ENCODE measurements at places on chromosomes 2 and 18.

GRCh38 chr2:76159042-76159648 lies 448.4 kb upstream of the GCFC2 start:
- H3K4me1 ChIP-seq: no peaks in the 10 kb centered on the region
- no peaks in the 10 kb centered on the region for H3K36me3 ChIP-seq
- DNase-seq: no peak
- no peak overlapping the region for H3K4me3 ChIP-seq
- H3K27me3 ChIP-seq: no peaks in the 10 kb centered on the region

DNA sequence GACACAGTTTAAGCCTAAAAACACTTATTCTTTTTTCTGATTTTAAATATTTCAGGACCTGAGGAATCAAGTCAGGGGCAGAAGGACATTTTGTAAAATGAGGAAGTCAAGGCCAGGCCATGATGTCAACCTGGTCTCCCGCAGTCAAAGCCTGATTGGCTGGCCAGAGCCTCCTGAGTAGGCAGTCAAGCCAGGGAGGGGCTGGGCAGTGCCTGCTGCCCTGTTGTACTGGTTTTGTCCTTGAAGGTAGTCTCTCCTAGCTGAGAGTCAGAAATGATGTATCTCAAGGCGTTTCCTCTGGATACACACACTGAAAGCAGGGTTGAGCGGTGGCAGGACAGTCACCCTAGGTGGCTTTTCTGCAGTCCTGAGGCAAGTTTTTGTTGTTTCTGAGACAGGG lies 19.8 kb downstream of the CCT7 start:
- H3K4me1 ChIP-seq: peaks cover 9% of the 10 kb centered on the region
- no peak for DNase-seq
- H3K4me3 ChIP-seq: no peak overlapping the region
- H3K27me3 ChIP-seq: no peaks in the 10 kb centered on the region
- no peak overlapping the region for H3K27ac ChIP-seq

GRCh38 chr18:36427369-36427768 lies 129.9 kb downstream of the FHOD3 start:
- no peaks in the 10 kb centered on the region for H3K36me3 ChIP-seq
- no peaks in the 10 kb centered on the region for H3K4me1 ChIP-seq
- DNase-seq: no peak
- H3K4me3 ChIP-seq: no peak overlapping the region
- H3K27me3 ChIP-seq: no peaks in the 10 kb centered on the region

GRCh38 chr2:138723196-138723987 lies 56.8 kb downstream of the NXPH2 start:
- H3K4me1 ChIP-seq: no peaks in the 10 kb centered on the region
- no peaks in the 10 kb centered on the region for H3K36me3 ChIP-seq
- H3K27me3 ChIP-seq: no peaks in the 10 kb centered on the region

GRCh38 chr2:228103379-228103778 lies 78.1 kb downstream of the SPHKAP start:
- DNase-seq: no peak
- no peaks in the 10 kb centered on the region for H3K36me3 ChIP-seq
- H3K27ac ChIP-seq: no peak overlapping the region

DNA sequence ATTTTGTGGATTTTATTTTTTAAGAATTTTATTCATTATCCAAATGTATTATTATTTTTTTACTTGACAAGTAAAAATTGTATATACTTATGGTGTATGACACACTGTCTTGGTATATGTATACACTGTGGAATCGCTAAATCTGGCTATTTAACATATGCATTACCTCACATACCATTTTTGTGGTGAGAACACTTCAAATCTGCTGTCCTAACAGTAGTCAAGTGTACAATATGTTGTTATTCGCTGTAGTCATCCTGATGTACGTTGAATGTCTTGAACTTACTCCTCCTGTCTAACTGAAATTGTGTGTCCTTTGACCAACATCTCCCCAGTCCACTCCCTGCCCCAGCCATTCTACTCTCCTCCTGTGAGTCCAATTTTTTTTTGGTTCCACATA lies 153.2 kb upstream of the PTPRM start:
- H3K4me3 ChIP-seq: no peak overlapping the region
- no peaks in the 10 kb centered on the region for H3K4me1 ChIP-seq
- H3K27me3 ChIP-seq: no peaks in the 10 kb centered on the region

GRCh38 chr2:221448844-221449390 lies 123.2 kb downstream of the EPHA4 start:
- no peak overlapping the region for H3K27ac ChIP-seq
- H3K27me3 ChIP-seq: no peaks in the 10 kb centered on the region
- no peak for DNase-seq
- no peaks in the 10 kb centered on the region for H3K36me3 ChIP-seq

DNA sequence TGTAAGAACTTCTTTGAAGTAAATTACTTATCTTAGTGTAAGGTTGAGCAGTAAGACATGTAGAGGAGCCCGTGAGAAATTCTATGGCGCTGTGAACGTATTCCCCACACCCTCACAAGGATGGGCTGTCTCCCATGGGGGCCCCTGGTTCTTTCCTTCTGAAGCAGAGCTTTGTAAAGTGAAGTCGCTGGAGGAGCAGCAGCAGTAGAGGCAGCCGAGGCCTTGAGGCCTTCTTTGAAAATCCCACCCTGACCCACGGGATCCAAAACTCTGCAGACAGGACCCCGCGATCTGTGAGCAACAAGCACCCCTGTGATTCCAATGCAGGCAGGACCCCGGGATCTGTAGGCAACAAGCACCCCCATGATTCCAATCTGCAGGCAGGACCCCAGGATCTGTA lies 23.8 kb upstream of the SNTG2 start:
- H3K27ac ChIP-seq: no peak overlapping the region
- no peaks in the 10 kb centered on the region for H3K27me3 ChIP-seq
- H3K4me1 ChIP-seq: no peaks in the 10 kb centered on the region
- no peak overlapping the region for H3K4me3 ChIP-seq

DNA sequence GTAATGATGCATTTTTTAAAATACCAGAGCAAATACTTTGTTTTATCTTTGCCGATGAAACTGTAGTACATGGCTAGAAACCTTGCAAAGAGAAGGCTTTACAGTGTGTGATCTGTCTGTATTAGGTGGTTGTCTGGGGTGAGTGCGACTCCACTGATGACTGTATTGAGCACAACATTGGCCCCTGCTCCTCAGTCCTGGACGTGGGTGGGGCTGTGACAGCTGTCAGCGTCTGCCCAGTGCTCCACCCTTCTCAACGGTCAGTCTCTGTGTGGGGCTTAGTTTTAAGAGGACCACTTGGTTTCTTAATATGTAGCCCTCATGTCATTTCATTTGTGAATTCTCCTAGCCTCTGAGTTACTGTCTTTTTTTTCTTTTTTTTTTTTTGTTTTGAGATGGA lies 17.4 kb upstream of the MOCOS start:
- DNase-seq: no peak
- no peaks in the 10 kb centered on the region for H3K36me3 ChIP-seq
- no peak overlapping the region for H3K4me3 ChIP-seq
- no peaks in the 10 kb centered on the region for H3K27me3 ChIP-seq
- no peaks in the 10 kb centered on the region for H3K4me1 ChIP-seq

- no peaks in the 10 kb centered on the region for H3K27me3 ChIP-seq
- H3K4me3 ChIP-seq: no peak overlapping the region
- H3K36me3 ChIP-seq: no peaks in the 10 kb centered on the region
These were observed 43.8 kb upstream of the PPP4R1 start for GRCh38 chr18:9658087-9658641.

- H3K27ac ChIP-seq: no peak overlapping the region
- H3K27me3 ChIP-seq: no peaks in the 10 kb centered on the region
- H3K4me1 ChIP-seq: no peaks in the 10 kb centered on the region
These were observed 118.3 kb downstream of the FMNL2 start for GRCh38 chr2:152453129-152453911.

- no peaks in the 10 kb centered on the region for H3K27me3 ChIP-seq
- H3K4me3 ChIP-seq: no peak overlapping the region
- no peaks in the 10 kb centered on the region for H3K36me3 ChIP-seq
- H3K4me1 ChIP-seq: no peaks in the 10 kb centered on the region
These were observed 32.8 kb upstream of the MARCO start for GRCh38 chr2:118909191-118909590.

DNA sequence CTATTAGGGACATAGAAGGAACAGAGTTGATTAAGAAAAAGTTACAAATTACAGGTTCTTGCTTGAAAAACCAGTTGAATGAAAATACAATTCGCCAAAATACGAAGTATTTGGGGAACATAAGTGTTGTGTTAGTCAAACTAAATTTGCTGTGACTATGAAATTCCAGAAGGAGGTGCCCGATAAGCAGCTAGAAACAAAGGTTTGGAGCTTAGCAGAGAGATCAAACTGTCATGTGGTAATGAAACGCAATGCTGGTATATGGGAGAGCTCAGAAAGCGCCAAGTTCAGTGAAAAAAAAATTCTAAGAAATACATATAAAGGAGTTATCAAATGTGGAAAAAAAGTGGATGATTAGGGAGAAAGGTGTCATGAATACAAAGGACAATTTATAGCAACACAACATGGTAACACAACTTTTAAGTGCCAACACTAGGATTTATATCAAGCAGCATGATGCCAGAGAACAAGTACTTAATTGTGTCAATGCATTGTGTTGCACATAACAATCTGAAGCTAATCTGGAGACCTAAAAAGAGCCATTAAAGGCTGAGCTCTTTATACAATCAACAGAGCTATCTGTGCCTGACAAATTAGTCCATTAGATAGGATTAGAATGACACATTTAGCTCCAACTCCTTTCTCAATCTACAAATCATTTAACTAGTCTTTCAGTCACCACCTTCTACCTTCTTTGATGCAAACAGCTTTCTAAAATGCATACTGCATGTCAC lies 31.2 kb downstream of the SMAD2 start:
- no peak overlapping the region for H3K4me3 ChIP-seq
- H3K4me1 ChIP-seq: peaks cover 4% of the 10 kb centered on the region
- no peaks in the 10 kb centered on the region for H3K27me3 ChIP-seq

- no peak for DNase-seq
- no peak overlapping the region for H3K4me3 ChIP-seq
- H3K27ac ChIP-seq: no peak overlapping the region
- H3K27me3 ChIP-seq: no peaks in the 10 kb centered on the region
These were observed 12.9 kb downstream of the NPAS2 start for GRCh38 chr2:100832885-100833284.

DNA sequence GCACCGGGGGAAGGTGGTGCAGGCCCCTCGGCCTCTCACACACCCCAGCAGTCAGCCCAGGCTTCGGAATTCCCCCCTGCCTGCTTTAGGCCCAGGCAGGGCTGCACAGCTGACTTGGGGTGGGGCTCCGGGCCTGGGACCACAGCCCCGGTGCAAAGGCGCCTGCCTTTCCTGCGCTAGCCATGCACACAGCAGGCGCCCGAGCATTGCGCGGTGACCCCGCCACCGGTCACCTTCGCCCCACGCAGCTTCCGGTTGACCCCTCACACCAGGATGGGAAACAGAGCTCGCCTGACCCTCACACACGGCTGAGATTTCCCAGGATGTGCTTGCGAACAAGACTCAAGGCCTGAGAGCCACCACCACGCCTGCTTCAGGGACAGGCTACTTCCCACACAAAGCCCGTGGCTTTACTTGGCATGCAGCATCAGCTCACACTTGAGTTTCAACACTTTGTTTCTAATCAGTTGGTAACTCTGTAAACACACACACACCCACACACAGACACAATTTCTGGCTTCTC lies 46.0 kb downstream of the SLC66A2 start:
- no peak overlapping the region for H3K4me3 ChIP-seq
- no peaks in the 10 kb centered on the region for H3K27me3 ChIP-seq
- H3K4me1 ChIP-seq: peaks cover 7% of the 10 kb centered on the region
- DNase-seq: peak; percentile 67
- no peak overlapping the region for H3K27ac ChIP-seq
